ENCODE measurements at places on chromosomes 1 and 21.

DNA sequence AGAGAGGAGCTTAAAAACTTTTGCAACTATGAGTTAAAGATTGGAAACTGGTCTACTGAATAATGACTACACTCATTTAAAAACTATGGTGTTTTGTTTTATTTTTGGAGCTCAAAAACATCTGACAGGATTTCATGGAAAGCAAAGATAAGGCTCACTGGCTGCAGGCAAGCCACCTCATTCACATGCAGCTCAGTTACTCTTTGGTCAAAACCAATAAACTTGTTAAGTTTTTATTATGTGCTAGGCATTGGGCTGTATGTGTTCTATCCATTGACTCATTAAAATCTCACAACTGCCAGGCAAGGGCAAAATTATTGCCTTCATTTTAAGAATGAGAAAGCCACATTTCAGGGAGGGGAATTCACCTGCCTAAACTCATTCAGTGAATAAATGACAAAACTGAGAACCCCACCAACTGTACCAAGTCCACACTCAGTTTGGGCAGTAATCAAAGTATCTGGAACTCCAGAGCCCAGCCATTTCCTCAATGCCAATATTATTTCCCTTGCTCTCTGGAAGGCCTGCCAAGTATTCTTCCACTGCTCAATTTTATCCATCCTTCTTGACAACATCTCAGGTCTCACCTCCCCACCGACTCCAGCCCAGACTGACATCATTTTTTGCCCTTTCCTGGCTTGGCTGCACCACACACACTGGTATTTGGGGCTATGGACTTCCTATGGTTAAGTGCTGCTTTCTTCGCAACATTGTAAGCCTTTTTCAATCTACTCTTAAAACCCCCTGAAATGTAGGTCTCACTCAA is 401.1 kb upstream of the NFIA start:
- DNase-seq, result no peak

DNA sequence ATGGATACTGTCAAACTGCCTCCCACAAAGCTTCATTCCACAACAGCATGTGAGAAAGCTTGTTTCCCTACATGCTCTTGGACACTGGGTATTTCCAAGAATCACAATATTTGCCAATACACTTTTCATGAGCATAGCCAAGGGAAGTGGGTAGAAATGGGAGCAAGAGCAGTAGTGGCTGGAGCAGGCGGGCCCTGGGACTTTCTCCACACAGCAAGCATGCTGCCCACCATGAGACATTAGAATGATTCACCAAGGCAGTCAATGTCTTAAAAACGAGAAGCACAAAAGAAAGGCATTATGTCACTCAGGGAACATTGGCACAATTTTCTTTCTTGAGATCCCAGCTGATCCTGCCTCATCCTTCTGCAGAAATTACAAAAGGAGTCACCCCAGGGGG is 371.6 kb upstream of the RUNX1 start:
- DNase-seq, result no peak

GRCh38 chr1:158728510-158729225 is 8.1 kb upstream of the OR6K3 start:
- DNase-seq, result no peak

DNA sequence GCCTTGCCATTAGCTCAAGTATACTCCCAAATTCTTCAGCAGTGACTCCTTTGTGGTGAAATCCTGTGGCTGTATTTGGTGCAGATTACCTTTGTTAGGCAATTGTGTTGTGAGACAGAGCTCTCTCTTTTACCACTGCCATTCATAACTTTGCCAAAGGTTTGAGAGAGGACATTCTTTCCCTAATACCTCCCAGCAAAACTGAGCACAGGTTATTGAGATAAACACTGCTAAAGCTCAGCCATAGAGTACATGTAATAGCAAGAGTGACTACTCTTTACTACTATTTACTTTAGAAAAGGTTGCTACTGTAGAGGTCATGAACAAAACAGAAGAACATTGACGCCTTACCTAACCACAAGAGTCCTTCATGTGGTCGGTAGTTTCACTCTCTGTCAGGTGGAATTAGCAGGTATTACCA is 514.0 kb upstream of the ADAMTS5 start:
- no peak for DNase-seq

DNA sequence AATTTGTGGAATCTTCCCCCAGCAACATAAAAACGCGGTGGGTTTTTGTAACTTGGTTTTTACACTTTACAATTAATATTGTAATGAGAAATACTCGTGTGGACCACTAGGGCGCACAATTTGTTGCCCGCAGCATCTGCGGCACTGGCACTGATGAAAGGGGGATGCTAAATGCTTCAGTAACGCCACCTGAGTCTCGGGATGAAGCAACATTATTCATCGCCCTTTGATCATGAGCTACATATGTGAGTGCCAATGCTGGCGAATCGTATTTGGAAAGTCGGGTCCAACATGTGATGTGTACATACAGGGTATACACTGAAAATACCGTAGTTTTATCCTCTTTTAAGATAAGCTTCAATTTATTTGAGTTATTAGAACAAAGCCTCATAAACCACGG is 34.2 kb upstream of the COX20 start:
- peak; percentile 43 for DNase-seq

GRCh38 chr1:2214541-2215241 is 13.4 kb upstream of the SKI start:
- DNase-seq, result no peak

- DNase-seq, result peak; percentile 59
These were observed 28.3 kb downstream of the VANGL2 start for GRCh38 chr1:160428655-160429054.

DNA sequence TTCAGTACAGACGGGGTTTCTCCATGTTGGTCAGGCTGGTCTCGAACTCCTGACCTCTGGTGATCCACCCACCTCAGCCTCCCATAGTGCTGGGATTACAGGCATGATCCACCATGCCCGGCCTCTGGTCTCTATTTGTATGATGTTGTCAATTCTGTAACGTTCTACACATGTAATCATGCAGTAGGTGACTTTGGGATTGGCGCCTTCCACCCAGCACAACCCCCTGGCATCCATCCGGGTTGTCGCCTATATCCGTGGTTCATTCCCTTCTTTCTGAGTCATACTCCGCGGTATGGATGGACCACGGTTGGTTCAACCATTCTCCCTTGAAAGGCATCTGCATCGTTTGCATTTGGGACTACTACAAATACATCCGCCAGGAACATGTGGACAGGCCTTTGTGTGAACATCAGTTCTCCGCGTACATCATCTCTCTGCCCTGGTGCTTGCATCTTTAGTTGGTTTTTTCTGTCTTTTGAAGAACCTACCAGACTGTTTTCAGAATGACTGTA is 72.1 kb downstream of the PDE9A start:
- no peak for DNase-seq

DNA sequence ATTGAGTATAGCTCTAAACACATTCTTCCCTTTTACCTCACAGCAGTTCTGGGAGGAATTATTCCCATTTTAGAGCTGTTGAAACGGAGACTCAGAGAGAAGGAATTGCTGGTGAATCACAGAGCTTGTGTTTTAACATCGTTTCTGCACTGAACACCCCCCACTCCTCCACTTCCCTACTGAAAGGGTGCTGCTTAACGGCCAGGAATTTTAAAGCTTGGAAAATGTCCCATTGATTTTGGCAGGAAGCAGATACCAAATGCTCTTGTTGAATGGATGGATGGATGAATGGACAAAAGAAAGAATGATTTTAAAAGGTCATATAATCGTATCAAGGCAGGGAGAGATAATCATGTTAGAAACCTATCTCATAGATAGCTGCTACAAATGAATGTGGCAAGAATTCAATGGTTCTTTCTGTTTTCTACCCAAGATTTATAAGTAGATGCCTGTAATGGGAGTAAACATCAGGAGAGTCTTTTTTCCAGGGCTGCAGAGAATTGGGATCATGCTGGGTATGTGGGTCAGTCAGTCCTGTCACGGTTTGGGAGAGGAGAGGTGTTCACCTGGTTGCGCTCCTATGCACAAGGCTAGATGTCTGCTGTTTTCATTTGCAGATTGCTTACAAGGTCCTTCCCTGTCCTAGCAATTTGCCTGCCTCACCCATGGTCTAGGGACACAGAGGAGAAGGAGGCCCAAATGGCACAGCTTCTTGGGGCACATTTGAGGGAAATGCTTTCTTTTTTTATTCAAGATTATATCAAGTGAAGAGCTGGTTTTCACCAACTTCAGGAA is 19.0 kb downstream of the FAM163A start:
- no peak for DNase-seq

DNA sequence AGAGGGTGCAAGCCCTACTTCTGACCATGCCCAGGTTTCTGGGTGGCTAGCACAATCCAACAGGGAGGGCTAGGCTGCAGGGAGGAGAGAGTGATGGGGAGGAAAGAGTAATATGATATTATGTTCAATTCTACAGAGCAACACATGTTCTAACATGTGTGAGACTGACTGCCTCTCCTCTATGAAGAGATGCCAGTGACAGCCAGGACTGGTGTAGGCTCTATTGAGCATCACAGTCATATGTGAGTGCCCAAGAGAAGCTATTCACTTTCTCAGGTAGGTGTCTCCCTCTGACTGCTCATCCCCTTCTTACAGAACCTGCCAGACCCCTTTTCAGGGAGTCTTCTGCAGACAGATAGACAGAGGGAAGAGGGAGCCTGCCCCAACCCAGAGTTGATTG is 446.1 kb downstream of the SIPA1L2 start:
- no peak for DNase-seq

GRCh38 chr1:218407630-218408029 is 62.5 kb downstream of the TGFB2 start:
- no peak for DNase-seq

DNA sequence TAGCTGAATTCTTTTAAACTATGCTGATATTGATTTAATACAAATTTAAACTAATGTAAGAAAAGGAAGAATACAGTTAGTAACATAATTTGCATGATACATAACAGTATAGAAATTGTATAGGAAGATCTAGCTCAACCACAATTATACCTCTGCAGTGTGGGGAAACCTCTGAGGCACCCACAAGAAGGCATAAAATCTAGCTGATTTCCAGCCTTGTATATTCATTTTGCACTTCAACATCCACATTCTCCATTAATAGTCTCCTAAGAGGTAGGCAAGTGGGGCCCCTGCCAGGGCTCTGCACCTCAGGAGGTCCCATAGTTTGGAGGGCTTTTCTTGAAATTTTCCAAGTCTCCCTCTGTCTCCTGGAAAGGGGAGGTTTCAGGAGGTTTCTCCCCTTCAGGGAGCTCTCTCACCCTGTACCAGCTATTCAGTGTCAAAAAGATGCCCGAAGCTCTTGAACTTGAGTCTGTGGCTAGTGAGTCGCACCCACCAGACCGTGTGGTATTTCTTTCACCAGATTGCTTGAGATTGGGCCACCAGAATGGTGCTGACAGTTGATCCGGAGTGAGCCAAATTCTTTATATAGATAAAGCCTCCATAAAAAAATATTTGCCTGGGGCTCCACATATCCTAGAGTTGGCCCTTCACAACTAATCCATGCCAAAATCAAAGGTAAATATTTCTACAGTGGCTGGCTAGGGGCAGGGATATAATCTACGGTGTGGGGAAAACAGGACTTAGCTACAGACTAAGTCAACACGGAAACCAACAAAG is 108.2 kb downstream of the TIAM1 start:
- DNase-seq, result no peak

DNA sequence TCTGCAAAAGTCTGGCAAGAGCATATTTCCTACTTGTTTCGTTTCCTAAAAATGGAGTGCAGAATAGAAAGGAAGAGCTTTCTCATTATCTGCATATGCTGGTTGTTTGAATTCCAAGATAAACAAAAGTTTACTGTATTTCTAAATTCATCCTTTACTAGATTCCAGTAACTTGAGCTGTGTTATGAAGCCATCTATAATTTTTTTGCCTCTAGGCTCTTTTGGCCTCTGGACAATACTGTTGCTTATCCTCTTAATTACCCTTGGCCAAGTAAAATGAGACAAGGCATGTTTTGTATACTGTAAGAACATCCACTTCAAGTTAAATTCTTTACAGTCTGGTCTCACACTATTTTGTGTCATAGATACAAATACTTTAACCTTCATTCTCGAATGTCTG is 45.6 kb upstream of the HFM1 start:
- no peak for DNase-seq

GRCh38 chr21:41186755-41187536 is 19.0 kb downstream of the BACE2 start:
- DNase-seq, result no peak

DNA sequence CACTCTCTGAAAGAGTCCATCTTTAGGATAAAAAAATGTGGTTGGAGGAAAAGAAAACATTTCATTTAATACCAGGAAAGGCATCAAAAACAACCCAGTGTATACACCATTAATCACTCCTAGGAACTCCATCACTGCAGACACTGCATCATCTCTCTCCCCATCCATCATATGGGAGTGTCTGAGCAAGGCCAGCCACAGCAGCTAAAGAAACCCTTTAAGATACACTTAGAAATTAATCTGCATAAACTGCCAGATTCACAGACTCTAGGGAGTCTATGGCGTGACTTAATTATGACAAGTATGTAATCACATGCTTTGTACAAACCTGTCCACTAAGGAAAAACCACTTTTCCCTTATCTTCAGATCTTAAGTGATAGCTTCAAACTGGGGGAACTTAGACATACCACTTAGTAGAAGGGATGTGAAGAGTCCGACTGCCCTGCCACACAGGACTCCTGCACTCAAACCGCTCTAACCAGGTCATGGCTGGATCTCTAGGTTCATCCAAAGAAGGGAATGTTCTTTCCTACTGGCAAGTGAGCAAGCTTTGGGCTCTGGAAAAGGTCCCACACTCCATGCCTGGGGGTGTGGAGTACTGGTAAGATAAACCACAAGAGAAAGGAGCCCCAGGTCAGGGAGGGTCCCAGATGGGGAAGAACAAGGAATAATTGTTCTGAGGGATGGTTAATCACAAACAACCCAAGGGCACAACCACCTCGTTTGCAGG is 61.0 kb upstream of the C8B start:
- no peak for DNase-seq

GRCh38 chr1:25572708-25573590 is 29.5 kb downstream of the LDLRAP1 start:
- DNase-seq, result peak; percentile 74

DNA sequence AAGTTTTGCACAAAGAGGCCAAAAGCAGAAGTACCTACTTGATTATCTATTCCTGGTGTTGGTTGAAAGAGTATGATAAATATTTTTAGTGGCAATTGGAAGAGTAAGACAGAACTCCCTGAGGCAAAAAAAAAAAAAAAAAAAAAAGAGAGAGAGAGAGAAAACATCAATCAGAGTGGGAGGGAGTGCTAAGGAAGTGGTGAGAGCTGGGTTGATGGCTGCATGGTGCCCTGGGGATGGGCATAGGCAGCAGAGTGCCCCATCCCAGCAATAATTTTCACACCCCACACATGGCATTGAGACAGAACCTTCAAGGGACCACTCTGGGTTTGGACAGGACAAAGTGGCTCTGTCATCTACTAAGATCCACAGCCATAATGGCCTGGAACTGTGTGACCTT is 59.4 kb upstream of the FAM20B start:
- no peak for DNase-seq

Measured in stimulated activated CD4-positive, alpha-beta T cell treated with anti-CD3 and anti-CD28 coated beads, Interleukin-2, amount 100 ng/mL, for 24 hours (primary cell).